Caudate nucleus (tissue), 63 donors: ENCODE measurements at places on chromosomes 16 and 17.

GRCh38 chr16:28210979-28211588 is 681 bp downstream of the XPO6 start:
- peak; percentile 20 for DNase-seq

GRCh38 chr17:8253801-8254200 is 4.7 kb downstream of the PFAS start:
- DNase-seq = no peak

DNA sequence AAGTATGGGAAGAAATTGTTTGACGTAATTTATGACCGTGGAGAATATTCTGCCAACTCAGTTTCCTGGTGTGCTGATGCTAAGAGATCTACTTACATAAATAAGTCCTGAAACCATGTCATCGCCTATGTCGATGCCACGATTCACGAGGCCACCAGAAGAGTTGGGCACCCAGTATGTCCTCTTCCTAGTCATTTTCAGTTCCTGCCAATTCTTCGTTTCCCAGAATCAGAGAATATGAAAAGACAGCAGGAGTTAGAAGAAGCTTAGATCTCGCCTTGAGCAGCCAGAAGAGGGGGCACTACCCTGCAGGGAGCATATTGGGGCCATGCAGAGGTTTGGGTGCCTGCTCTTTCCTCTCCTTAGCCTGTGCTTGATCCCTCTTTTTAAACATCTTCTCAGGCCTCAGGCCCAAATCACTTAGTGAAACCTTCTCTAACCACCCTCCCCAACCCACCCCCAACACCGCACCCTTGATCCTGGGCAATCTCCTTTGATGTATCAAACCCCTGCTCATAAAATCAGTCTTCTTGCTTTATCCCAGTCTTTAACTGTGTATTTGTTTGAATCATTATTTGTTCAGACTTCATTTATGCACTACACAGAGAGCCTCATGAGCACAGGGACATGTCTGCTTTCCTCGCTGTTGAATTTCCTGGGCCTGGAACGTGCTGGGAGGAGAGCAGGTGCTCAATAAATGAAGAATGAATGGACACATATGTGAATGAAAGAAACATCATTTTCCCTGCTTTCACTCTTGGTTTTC is 12.2 kb upstream of the LONP2 start:
- DNase-seq = peak; percentile 7

- no peak for DNase-seq
These were observed 66.9 kb downstream of the PLXDC1 start for GRCh38 chr17:39084558-39084957.

GRCh38 chr16:53995378-53995777 is 291.2 kb downstream of the IRX3 start:
- no peak for DNase-seq

- DNase-seq = no peak
These were observed 17.5 kb downstream of the SOCS1 start for GRCh38 chr16:11238272-11239202.

- no peak for DNase-seq
These were observed 68.8 kb downstream of the ZNF18 start for GRCh38 chr17:11928436-11928835.

- DNase-seq = peak; percentile 39
These were observed 30.3 kb downstream of the MMD start for GRCh38 chr17:55391244-55391757.

DNA sequence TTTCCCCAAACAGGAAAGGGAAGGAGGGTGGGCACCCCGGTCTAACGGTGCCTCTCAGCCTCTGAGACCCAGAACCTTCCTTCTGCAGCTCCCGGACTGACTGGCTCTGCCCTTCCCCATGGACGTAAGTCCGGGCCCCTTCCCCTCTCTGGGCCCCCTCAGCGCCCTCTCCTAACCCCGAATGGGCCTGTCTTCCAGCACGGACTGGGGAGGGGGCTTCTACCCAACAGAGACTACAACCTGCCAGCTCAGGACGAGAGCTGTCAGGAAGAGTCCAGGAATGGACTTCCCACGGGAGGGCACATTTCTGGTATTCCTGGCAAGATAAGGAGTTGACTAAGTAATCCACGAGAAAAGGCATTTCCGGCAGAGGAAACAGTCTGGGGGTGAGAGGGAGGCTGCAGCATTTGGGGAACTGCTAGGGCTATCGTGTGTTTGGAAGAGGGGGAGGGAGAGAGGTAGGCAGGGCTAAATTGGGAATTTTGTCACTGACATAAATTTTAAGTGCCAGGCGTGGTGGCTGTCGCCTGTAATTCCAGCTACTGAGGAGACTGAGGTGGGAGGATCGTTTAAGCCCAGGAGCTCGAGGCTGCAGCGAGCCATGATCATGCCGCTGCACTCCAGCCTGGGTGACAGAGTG is 12.1 kb upstream of the ALDOA start:
- DNase-seq = no peak

DNA sequence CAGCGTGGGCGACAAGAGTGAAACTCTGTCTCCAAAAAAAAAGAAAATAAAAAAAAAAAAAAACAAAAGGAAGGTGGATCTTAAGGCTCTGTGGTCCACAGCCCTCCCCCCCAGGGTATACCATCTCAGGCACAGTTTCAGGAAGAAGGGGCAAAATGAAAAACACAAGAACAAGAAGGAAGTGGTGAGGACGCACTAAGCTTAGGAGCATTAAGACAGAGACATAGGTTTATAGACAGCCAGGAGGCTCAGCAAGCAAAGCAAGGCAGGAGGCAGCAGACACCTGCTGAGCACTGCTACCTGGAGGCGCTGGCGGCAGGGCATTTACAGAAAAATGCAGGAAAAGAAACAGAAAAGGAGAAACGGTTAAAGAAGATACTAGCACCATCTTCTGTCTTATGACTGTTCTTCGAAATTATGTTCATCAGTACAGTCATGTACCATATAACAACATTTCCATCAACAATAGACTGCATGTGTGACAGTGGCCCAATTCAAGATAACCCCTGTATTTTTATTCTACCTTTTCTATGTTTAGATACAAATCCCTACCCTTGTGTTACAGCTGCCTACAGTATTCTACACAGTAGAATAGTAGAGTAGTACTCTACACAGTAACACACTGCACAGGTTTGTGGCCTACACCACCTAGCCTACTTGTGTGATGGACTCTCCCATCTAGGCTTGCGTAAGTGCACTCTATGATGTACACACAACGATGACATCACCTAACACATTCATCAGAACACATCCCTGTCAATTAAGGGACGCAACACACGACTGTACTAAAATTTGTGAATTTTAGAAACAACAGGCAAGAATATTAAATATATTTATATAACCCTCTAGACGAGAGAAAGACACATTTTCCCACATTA is 62.5 kb downstream of the XPO6 start:
- no peak for DNase-seq

DNA sequence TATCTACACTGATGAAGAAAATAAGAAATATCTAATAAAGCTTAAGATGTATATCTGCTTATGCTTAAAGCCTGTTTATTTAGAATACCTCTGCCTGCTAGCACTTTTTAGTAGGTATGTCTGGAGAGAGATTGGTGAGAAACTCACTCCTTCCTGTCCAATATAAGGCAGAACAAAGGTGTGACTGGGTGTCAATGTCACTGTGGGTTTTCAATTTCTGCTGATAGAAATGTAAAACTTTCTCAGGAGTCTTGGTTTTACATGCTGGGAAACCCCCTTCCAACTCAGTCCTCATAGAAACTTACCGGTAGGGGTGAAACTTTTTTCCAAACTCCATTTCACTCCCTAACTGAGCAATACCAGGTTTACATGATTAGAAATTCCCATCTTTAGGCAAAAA is 17.8 kb upstream of the MPHOSPH6 start:
- no peak for DNase-seq

GRCh38 chr17:3535253-3535995 is 22.2 kb downstream of the TRPV3 start:
- peak; percentile 35 for DNase-seq

- no peak for DNase-seq
These were observed 7.5 kb downstream of the PELP1 start for GRCh38 chr17:4696437-4696805.

DNA sequence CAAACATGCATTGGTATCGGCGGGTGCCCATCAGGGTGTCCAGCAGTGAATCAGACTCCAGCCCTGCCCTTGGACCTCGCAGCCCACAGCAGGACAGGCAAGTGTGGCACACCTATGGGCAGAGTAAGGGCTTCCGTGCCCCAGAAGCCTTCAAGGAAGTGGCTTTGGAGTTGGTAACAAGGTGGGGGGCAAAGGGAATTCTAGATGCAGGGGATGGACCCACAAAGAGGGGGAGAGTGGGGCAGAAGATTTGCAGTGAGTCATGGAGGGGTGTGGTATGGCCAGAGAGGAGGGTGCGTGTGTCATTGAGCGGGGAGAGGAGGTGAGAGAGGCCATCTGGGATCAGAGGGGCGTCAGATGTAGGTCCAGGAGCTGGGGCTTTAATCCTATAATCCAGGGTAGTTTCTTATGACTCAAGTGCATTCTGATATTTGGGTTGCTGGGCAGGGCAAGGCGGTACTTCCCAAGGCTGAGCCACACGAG is 8.5 kb upstream of the SPNS2 start:
- DNase-seq = no peak

DNA sequence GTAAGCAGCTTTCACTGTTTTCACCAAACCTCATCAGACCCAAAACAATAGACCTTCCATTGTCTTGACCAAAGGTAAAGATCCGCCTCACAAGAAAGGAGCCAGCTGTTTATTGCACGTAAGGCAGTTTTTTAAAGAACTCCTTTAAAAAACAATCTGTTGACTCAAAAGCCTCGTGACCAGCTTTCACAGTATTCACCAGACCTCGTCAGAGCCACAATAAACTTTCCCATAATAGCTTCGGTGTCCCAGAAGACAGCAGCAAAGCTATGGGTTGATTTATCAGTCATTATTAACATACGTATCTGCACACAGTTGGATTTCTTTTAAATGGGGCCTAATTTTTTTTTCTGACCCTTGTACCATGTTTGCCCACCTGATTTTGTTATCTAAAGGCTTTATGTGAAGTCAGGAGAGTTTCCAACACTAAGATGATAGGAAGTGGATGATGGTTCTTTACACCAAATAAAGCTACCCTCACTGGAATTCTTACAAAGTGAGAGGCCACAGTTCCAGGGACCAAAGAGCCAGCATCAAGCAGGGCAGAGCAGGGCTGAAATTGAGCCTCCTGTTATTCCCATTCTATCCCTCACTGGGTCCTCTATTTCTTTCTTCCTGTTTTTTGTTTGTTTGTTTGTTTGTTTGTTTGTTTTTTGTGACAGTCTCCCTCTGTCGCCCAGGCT is 17.6 kb upstream of the HELZ start:
- DNase-seq = no peak

GRCh38 chr16:72166151-72166550 is 5.8 kb downstream of the PMFBP1 start:
- DNase-seq = no peak

DNA sequence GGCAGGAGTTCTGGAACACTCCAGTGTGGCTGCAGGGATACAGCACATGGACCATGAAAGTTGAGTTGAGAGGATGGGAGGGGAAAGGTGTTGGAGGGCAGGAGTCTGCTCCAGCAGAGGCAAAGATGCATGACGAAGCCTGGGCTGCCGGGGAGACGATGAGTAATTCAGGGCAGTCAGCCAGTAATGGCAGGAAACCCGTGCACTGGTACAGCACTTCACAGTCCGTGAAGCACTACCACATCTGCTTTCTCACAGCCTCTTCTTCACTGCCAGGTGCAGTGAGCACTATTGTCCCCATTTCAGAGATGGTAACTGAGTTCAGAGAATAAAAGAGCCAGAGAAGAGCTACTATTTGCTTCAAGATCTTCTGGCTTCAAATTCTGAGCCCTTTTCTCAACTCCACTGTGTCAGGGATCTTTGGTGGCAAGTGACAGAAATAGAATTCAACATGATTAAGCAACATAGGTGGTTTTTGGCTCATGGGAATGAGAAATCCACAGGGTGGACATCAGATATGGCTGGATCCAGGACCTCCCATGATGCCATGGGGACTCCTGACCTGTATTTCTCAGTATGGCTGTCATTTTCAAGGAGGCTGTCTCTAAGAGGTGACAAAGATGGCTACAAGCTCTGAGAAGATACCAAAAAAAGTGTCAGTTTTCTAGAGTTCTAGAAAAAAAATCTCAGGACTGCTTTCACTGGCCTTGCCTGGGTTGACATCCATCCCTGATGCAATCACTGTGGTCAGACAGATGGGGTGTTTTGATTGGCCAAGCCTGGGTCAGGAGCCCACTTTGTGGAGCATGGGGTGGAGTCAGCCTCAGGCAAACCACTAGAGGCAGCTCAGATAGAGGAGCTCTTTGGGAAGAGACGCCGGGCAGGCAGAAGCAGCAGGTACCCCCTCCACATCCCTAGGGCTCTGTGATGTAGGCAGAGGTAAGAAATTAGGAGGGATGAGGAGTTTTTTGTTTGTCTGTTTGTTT is 24.7 kb downstream of the IL21R start:
- DNase-seq = no peak

DNA sequence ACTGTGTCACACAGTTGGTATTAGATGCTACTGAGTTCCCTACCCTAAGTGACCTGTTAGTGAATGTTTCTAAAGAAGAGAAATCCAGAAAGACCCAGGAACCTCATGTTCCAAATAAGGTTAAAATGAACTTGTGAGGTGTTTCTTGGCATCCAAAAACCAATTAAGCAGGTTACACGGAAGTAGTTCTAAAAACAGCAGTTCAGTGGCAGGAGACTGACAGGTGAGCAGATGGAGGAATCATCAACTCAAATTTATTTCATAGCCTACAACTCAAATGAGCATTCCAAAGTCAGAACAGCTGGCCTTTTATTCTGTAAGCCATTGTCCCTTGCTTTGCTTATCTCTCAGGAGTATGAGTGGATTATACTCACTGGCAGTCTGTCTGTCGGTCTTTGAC is 188.3 kb downstream of the IRX3 start:
- no peak for DNase-seq

- DNase-seq = no peak
These were observed 11.3 kb downstream of the TBC1D16 start for GRCh38 chr17:80024206-80024972.

- DNase-seq = no peak
These were observed 45.8 kb downstream of the ZNF652 start for GRCh38 chr17:49316258-49316570.

- no peak for DNase-seq
These were observed 294.2 kb upstream of the C16orf82 start for GRCh38 chr16:26772503-26772902.

DNA sequence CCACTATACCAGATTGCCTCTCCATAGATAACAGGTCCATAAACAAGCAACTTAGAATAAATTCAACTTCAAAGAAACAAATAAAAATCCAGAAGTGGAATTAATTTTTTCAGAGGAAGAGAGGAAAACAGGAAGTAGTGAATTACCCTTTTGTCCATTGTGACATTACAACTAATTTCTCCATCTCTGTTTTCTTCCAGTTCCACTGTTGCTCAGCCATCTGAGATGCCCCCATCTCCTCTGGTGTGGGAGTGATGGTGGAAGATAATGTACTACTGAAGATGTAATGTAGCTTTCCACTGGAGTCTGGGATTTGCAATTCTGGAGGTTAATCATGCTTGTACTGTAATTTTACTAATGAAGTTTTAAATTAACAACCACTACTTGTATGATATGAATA is 124.6 kb upstream of the TMEM97 start:
- no peak for DNase-seq

GRCh38 chr16:17483351-17483750 is 12.6 kb upstream of the XYLT1 start:
- DNase-seq = no peak

GRCh38 chr16:19888834-19889233 is 4.2 kb upstream of the GPRC5B start:
- DNase-seq = no peak
